ENCODE measurements at places on chromosomes 5 and 9.

- peak; percentile 44 for DNase-seq
Observed at GRCh38 chr5:80668016-80668969, 13.5 kb upstream of the DHFR start.

- no peak for DNase-seq
Observed at GRCh38 chr9:121996783-121997182, 96.3 kb downstream of the TTLL11 start.

- DNase-seq, result no peak
Observed at GRCh38 chr9:38226491-38226951, 157.5 kb upstream of the SHB start.

- DNase-seq, result no peak
Observed at GRCh38 chr5:19918780-19919179, 69.2 kb downstream of the CDH18 start.

- DNase-seq, result no peak
Observed at GRCh38 chr5:139131465-139131864, 66.7 kb downstream of the SIL1 start.

DNA sequence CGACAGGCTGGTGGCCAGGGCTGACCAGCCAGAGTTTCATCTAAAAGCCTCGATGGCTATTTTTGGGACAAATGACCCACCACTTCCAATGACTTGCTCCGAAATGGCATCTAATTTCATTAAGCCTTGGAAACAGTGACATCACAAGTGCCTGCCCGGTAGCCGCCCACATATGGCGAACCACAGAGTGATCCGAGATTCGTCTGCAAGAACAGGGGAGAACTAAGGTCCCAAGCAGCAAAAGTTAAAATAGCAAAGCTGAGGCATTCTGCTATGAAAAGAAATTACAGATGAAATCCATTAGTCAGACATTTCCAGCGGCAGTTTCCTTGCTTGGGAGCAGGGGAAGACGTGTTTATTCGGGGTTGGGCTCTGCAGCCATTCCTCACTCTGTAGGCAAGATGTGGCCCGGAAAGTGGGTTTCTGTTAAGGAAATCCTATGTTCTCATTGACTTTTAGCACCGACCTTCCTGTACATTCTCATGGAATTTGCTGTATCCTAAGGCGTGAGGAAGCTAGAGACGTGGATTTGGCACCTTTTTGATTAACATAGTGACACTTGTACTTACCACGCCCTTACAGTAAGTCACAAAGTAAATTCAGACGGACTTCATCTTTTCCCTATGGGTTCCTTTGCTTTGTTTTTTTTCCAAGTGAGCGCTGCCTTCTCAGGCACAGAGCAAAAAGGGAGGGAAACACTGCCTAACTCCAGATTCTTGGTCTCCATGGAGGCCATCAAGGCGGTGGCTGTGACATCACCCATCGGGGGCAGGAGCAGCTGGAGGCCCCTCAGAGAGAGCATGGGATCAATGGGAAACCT is 45.1 kb downstream of the ERGIC1 start:
- DNase-seq, result no peak

GRCh38 chr5:15889001-15889400 is 290.6 kb downstream of the MARCHF11 start:
- DNase-seq, result no peak

- DNase-seq, result no peak
Observed at GRCh38 chr9:14278291-14278721, 35.6 kb downstream of the NFIB start.

DNA sequence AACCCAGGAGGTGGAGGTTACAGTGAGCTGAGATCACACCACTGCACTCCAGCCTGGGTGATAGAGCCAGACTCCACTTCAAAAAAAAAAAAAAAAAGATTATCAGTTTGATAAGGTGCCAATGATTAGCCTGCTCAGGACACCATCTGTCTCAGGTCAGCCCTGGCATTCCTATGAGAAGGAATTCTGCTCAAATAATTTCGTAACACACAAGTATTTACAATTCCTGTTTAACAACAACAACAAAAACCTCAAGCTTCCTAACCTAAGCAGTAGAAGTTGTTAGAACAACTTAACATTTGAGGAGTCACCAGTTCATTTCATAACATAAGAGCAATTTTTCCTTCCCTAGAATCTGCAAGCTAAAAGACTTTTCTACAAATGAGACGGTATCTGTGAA is 85.0 kb downstream of the LHFPL2 start:
- no peak for DNase-seq

- no peak for DNase-seq
Observed at GRCh38 chr5:170963521-170963920, 101.7 kb downstream of the RANBP17 start.

- DNase-seq, result no peak
Observed at GRCh38 chr5:67248703-67249589, 52.3 kb upstream of the CD180 start.

- DNase-seq, result no peak
Observed at GRCh38 chr9:36088020-36088419, 48.5 kb upstream of the GLIPR2 start.

DNA sequence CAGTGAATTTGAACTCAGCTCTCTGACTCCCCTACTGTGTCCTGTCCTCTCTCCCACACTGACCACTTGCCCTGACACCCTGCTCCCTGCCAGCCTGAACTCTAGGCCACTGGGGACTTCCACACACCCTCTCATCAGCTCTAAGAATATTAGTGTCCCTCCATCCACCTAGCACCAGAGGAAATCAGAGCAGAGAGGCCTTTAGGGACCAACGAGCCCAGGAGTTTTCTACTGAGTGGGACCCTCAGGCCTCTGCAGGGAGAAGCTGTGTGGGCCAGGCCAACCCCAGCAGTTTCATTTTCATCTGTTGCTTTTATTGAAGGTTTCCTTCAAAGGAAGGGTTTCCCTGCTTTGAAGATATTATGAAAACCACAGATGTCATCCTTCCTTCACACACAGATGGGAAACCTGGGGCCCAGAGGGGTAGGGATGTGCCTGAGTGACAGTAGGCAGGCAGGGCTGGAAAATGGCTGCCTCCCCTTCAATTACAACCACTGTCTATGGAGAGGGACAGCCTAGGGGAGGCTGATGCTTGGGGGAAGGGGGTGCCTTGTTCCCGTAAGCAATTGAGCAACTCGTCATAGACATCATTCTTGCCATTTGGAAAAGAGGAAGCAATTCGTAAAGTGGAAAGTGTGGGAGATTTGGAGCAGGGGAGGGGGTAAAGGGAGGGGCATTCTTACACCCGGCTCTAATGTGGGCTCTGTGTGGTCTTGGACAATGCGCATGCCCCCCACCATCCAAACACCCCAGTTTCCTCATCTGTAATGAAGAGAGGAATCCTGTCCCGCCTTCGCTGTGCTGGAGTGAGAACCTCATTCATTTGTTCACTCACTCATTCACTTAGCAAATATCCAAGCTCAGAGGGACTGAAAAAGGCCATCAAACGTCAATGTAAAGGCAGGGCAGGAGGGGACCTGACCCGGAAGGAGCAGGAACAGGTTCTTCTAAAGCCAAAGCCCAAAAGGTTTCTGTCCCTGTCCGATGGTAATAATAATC is 3.9 kb downstream of the GLIPR2 start:
- no peak for DNase-seq

GRCh38 chr9:38024036-38024681 is 44.9 kb downstream of the SHB start:
- no peak for DNase-seq

GRCh38 chr5:24401773-24402172 is 243.0 kb downstream of the CDH10 start:
- no peak for DNase-seq

DNA sequence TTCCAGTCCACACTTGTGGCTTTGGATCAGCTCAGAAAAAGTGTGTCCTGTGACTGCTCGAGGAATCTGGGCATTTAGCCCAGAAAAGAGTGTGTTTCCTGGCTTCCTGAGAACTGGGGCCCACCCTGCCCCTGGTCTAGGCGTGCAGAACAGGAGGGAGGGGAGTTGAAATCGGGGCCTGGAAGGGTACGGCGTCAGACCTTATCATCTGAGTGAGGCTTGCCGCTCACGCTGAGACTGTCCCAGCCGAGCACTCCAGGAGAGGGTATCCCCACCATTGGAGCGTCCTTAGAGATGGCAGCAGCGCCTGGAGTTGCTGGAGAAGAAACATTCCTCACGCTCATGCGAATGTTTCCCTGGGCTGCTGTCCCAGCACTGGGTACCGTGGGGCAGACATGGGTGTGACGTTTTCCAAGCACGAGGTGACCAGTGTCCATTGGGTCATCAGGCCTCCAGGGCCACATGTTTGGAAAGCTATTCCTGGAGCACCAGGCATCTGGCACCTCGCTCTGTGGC is 22.5 kb downstream of the NEK6 start:
- no peak for DNase-seq

DNA sequence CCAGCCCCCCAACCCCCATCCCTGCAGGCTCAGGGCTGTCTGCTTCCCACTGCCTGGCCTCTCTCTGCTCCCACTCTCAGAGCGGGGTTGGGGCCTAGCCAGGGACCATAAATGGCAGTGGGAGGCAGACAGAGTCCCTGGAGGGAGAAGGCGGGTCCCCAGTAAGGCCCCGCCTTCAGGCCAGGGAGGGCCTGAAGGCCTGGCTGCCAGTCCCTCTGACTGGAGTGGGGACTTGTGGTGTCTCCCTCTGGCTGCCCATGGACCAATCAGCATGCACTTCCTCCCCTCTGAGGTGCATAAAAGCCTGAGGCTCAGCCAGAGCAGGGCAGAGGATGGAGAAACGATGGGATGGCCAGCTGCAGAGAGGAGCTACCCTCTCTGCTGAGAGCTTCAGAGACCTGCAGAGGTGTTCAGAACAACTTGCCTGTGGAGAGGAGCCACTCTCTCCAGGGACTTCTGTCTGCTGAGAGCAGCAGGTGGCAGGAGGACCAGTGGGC is 2.7 kb upstream of the BTNL9 start:
- no peak for DNase-seq

DNA sequence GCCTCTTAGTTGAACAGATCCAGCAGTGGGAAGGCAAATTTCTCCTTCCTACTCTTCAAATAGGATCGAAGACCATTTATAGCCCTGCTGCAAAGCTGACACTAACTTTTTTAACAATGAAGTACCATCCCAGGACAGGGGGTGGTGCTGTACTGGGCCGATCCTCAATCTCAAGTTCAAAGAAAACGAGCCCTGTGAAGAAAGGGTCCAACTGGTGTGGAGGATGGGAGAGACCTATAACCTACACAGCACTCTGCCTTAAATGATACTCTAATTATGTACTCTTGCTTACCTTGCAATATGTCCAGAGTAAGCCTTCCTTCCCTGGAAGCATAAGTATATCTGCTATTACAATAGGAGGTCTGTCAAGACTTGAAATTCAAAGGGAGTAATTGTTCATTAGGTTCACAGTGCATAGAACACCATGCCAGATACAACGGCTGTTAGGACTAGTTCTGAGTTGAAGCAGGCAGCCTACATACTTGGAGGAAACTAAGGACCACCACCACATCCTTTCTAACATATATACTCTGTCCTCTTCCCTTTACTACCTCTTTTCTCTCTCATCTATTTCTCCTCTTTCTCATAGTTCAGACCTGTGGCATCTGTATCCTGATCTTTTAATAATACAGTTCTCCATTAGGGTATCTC is 6.2 kb downstream of the ETF1 start:
- no peak for DNase-seq

- no peak for DNase-seq
Observed at GRCh38 chr5:176360894-176361436, 599 bp downstream of the KIAA1191 start.

- no peak for DNase-seq
Observed at GRCh38 chr5:58002323-58002722, 457.6 kb downstream of the PLK2 start.

DNA sequence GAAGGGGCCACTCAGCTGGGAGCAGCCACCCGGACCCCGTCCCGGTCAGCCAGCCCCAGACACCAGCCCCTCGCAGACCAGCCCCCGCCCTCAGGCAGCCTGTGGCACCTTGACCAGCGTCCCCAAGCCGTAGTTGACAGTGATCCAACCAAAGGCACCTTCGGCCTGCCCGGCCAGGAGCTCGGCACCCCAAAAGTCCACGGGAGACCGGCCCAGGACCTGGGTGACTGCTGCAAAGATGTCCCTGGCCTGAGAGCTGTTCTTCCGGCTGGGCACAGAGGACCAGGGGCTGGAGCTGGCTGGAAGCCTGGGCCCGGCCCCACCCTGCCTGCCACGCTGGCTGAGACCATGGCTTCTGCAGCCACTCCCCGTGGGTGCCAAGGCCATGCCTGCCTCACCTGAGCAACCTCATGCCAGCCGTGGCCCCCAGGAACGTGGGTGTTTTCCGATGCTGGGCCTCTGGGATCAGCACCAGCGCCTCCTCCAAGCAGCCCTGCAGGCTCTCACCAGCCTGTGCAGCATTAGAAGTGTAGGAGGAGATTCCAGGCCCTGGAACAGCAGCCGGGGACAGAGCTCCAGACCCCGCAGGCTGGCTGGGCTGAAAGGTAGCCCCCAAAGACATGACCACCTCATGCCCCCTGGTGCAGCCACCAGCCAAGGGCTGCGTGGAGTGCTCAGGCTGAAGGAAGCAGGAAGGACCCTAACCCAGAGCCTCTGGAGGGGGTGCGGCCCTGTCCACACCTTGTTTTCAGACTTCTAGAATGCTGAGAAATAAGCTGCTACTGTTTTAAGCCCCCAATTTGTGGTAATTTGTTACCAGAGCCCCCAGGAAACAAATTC is 4.2 kb downstream of the ENTPD8 start:
- no peak for DNase-seq

DNA sequence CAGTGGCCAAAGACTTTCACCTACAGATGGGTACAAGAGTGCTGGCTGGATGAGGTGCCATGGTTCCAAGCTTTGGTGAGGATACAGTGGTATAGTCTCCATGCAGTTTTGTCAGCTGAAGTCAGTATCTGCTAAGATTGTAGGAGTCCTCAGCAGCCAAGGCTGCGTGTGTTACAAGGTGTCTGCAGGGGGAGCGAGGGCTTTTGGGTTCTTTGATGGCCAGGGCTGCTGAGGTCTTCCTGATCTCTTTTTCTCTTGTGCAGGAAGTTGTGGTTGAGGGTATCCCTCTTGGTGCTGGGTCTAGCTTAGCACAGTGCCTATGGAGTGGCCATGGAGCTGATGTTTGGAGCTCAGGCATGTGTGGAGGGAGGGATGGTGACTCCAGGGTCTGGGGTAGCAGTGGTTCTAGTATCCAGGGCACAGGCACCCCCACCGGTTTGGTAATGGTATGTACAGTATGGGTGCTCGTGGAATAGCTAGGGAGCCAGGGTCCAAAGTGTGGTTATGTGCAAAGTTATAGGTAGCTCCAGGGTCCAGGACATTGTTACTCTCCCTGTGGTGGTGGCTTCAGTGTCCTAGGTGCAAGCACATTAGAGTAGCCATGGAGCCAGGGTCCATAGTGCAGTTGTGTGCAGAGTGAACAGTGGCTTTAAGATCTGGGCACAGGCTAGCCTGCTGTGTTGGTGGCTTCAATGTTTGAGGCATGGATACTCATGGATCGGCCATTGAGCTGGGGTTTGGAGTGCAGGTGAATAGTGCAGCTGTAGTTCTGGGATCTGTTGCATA is 36.7 kb downstream of the CNTLN start:
- no peak for DNase-seq

GRCh38 chr5:170010595-170010994 is 30.3 kb upstream of the INSYN2B start:
- DNase-seq, result no peak

GRCh38 chr5:153400931-153401330 is 89.5 kb upstream of the GRIA1 start:
- no peak for DNase-seq

All from GM13976 (cell line).